ENCODE measurements at places on chromosomes 1 and 21. TPM values are rescaled to one million over a fixed set of nuclear protein-coding genes. Genes with fewer than 3 reads are reported as not detected.

DNA sequence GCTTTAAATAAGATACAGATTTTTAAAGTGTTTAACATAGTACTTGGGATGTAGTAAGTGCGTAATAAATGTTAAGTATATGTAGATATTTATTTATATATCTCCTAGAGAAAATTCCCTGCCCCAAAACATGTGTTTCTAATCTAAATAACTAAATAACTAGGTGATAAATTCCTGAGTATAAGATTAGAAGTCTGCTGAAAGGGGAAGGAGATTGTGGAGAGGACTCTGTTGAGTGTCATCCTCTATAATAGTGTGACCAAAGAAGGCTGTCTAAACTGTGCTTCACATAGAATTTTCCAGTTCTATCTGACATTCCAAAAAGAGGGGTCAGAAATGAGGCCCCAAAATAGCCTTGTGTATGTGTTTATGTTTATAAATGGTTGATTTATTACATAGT, 590.5 kb upstream of the ADAMTS5 start:
- DNase-seq: no peak

The GSTM3 gene
- total RNA-seq: 216 TPM

The ATP1A1 gene
- 94.3 TPM for total RNA-seq

The CD1B gene
- total RNA-seq: not detected

DNA sequence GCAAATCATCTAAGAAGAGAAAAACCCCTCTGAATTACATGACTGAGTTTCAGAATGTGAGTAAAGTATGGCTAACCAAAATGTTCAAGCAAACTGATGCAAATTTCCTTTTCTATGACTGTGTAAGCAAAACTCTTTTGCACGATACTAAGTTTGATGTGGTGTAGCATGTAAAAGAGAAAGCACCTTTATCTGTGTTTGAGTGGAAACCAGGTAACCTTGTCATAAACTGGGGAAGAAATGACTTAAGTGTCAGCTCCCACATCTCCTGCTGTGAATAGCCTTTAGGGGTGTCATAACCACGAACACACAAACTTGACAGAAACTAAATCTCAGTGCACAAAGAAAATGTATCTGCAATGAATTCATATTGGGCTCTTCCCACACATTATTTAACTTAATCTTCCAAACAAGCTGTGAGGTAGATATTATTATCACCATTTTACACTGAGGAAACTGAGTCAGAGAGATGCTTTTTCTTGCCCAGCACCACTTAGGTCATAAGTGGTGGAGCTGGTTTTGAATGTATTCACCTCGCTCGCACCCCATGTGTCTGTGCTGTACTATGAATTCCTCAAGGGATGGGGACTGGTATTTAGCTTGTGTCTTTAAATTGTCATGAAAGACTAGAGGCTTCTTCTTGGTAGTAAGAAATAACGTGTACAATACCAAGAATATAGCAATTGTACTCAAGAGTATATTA, 32.9 kb upstream of the IL12RB2 start:
- DNase-seq: no peak

DNA sequence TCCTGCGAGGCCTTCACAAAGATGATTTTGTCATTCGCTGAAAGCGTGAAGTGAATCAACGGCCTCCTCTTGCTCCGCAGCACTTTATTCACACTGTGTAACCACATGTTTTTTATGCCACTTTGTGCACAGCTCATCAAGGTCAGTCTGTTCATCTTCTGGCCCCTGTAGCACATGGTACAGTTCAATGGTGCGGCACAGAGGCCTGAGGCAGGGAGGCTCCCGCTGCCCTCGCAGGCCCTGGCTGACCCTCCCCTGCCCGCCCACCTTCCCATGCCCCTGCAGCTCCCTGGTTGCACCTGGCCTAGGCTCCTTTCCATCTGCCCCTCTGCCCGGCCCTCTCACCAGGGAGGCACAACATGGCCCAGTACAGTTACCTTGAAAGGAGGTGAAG, 87.5 kb downstream of the CD247 start:
- DNase-seq: no peak

GRCh38 chr1:22075718-22076117, 23.2 kb downstream of the CDC42 start:
- no peak for DNase-seq

The SPATA17 gene
- total RNA-seq: 0.22 TPM

GRCh38 chr1:30852026-30852425, 56.5 kb downstream of the SDC3 start:
- DNase-seq: peak; percentile 59

- DNase-seq: no peak
These were observed 194.4 kb upstream of the TMEM51 start for GRCh38 chr1:14959059-14959694.

The LCE1C gene
- not detected for total RNA-seq

DNA sequence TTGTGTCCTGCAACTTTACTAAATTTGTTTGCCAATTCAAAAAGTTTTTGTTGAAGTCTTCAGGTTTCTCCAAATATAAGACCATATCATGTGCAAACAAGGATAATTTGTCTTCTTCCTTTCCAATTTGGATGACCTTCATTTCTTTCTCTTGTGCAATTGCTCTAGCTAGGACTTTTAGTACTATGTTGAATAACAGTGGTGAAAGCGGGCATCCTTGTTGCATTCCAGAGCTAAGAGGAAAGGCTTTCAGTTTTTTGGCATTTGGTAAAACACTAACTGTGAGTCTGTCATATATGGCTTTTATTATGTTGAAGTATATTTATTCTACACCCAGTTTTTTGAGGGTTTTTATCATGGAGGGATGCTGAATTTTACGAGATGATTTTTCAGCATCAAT, 630.0 kb upstream of the ADGRL2 start:
- DNase-seq: no peak

GRCh38 chr1:225509770-225510169, 81.9 kb upstream of the LBR start:
- DNase-seq: peak; percentile 38

The IGSF3 gene
- total RNA-seq: 24.9 TPM

- DNase-seq: no peak
These were observed 60.9 kb downstream of the TNN start for GRCh38 chr1:175128523-175128922.

GRCh38 chr1:175933801-175934200, 190.4 kb upstream of the TNR start:
- no peak for DNase-seq

The CD58 gene
- total RNA-seq: 73.2 TPM

- no peak for DNase-seq
These were observed 54.8 kb downstream of the SAMSN1 start for GRCh38 chr21:14491269-14491681.

DNA sequence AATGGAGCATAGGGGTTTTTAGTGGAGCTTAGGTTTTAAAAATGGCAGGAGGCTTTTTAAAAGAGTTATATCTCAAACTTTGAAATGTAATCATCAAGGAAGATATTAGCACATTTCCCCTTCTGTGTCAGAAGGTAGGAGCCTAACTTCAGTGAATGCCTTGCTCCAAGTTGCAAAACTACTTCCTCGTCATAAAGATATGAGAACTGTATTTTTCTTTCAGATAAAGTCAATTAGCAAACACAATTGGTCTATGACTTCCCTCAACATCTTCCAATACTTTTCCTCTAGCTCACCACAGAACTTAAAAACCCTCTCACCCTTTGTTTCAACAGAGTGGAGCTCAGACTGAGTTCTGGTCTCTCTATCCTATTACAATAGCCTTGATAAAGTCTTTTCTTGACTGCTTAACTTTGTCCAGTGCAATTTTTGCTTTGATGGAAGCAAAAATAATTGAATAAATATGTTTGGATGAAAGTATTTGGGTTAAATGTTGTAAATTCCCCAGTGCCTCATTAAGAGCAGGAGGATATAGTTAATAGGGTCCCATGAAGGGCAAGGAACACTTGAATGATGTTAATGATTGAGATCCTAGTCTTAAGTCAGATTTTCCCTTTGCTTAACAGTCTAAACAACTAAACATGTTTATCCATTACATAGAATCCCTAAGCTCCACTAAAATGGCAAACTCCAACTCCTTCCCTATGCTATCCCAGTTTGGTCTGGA, 58.9 kb downstream of the TNFSF18 start:
- DNase-seq: no peak

The CD53 gene
- 0.30 TPM for total RNA-seq

The BARHL2 gene
- not detected for total RNA-seq

DNA sequence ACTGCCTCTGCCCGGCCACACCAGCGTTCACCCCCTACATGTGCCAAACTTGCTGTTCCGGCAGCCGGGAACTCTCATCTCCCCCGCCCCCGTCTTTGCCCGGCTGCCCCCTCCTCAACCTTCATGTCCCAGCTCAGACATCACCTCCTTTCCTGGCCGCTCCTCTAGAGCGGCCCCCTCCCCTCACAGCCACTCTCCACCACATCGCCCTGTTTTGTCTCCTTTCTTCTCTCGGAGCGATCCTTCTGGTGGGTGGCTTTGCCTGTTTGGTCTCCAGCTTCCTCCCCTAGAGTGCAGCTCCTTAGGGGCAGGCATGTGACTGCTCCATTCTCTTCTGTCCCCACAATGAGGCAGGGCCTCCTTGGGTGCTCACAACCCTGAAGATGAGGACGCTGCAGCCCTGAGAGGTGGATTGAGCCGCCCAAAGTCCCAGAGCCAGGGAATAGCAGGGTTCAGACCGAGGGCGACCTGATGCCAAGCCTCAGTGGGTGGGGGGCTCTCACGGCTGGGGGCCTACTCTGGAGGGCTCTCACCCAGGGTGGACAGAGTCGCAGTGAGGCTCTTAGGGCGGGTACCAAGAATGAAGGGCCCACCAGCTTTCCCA, 44.9 kb upstream of the ECE1 start:
- no peak for DNase-seq

DNA sequence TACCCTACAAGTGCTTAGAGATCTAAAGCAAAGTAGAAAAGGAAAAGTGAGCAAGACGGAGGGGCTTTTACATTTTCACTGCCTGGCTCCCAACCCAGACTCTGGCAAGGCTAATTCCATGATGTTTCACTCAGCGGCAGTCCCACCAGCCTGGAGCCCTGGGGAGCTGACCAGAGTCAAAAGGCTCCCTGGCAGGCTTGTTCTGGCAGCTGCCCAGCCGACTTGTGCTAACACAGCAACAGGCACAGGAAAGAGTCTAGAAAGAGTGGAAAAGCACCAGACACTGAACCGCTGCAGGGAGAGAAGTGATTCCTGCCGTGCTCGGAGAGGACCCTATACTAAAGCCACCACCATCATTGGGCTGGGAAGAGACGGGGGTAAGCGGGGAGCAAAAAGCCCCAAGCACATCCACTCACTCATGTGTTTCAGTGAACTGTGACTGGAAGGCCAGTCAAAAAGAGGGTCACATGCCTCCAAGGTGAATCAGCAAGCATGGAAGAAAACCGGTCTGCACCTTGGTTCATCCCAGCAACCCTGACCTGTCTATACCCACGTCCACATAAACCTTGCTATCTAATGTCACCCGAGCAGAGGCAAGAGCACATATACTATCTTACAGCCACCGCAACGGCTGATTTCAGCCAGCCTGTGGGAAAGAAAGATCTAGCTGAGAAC, 8.0 kb downstream of the SMIM12 start:
- no peak for DNase-seq

DNA sequence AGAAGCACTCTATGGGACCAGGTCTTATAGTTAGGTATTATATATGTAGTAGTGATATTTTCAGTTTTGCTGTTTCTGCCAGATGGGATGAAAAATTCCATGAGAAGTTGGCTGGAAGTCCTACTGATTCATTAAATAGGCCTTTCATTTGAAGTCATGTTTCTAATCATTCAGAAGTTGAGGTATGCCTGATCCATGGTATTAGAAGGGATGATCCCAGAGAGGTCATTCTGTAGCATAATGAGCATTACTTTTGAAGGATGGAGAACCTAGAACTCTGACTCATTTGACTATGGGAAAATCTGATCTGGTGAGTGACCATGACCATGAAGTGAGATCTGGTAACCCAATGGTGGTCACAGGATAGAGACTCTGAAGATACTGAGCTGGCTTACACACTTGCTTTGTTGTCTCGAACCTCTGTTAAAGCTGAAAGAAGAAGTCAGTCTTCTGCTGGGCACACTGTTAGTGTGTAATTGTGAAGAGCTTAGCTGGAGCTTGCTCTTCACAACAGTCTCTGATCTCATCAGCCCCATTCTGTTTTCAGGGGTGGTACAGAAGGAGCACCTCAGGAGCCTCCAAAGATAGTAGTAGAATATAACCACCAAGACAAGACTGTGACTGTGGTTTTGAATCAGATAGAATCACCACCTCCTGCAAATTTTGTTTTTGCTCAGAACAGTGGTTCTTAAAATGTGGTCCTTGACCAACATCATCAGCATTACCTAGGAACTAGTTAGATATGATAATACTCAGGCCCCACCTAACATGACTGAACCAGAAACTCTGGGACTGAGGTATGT, 9.0 kb downstream of the MGST3 start:
- no peak for DNase-seq

DNA sequence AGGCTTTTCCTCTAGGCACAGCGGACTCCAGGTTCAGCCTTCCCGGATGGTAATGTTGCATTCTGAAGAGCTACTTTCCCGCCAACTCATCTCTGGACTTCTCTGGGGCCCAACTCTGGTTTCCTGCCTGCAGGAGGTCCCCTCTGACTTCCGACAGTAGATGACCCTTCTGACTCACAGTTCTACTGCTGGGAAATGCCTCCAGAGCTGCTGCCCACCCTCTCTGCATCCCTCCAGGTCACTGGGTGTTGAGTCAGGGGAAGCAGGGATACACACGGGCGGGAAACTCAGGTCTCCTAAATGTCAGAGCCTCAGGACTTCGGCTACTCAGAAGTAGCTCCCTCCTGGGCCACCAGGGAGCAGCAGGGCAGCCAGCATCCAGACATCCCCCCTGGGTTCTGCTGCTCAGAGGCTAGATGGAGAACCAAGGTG, 2.1 kb upstream of the KIF21B start:
- DNase-seq: peak; percentile 81

The CYP2J2 gene
- total RNA-seq: 3.2 TPM

The GNAT2 gene
- total RNA-seq: not detected

The FCER1G gene
- total RNA-seq: not detected

Measured in M059J (cell line).